ENCODE measurements at places on chromosomes 3 and 15. TPM values are rescaled to one million over a fixed set of nuclear protein-coding genes. Genes with fewer than 3 reads are reported as not detected.

- no peak for DNase-seq
Measured at GRCh38 chr3:167008791-167009190, 371.3 kb downstream of the ZBBX start.

The LRRIQ4 gene
- polyA plus RNA-seq = not detected

The GOLGA6L6 gene
- not detected for polyA plus RNA-seq

DNA sequence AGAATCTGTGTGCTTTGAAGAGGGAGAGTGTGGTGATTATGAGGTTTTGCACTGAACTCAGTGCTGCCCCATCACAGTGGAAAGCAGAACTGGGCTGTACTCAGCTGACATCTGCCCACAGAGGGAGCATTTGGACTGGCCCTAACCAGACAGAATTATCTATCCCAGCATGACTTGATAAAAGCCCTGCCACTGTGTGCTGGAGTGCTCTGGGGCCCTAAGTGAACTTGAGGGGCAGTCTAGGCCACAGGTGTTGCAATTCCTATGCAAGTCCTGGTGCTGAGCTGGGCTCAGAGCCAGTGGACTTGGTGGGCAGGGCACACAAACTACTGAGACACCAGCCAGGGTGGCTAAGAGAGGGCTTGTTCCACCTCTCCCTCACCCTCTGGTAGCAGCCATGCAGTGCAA, 269.2 kb upstream of the CTNNB1 start:
- no peak for DNase-seq

The XRN1 gene
- polyA plus RNA-seq = 59.5 TPM

DNA sequence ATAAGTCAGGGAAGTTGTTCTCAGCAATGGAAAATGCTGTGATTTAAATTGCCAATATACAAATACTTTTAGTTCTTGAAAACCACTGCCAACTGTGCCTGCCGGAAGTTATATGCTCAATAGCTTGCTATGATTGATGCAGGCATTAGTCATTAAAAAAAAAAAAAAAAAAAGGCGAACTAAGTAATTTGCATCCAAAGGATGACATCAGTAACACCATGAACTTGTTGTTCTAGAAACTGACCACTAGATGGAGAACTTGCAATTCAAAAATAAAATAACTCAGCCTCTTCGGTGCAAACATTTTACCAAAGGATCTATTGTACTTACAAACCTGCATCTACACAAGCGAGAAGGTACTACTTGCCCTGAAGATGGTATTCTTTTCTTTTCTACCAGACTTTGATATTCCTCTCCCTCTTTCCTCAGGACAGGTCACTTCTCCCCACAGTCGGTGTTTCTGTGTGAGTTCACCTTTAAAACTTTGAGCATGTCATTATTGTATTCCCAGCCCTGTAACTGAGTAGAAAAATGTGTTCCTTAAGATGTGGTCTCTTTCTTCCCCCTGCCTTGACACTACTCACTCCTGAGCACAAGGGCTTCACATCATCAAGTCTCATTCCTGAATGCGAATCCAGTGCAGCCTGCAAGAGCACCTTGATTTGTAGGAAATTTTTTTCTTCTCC, 115.0 kb upstream of the VEPH1 start:
- DNase-seq = peak; percentile 30

- DNase-seq = peak; percentile 39
Measured at GRCh38 chr3:27483117-27484014, 818 bp downstream of the SLC4A7 start.

The CDCP1 gene
- polyA plus RNA-seq = 3.3 TPM

- DNase-seq = no peak
Measured at GRCh38 chr3:11144996-11145395, 9.3 kb upstream of the HRH1 start.

The GOLGA8R gene
- 1.8 TPM for polyA plus RNA-seq

- DNase-seq = no peak
Measured at GRCh38 chr3:3919316-3919715, 120.1 kb downstream of the LRRN1 start.

DNA sequence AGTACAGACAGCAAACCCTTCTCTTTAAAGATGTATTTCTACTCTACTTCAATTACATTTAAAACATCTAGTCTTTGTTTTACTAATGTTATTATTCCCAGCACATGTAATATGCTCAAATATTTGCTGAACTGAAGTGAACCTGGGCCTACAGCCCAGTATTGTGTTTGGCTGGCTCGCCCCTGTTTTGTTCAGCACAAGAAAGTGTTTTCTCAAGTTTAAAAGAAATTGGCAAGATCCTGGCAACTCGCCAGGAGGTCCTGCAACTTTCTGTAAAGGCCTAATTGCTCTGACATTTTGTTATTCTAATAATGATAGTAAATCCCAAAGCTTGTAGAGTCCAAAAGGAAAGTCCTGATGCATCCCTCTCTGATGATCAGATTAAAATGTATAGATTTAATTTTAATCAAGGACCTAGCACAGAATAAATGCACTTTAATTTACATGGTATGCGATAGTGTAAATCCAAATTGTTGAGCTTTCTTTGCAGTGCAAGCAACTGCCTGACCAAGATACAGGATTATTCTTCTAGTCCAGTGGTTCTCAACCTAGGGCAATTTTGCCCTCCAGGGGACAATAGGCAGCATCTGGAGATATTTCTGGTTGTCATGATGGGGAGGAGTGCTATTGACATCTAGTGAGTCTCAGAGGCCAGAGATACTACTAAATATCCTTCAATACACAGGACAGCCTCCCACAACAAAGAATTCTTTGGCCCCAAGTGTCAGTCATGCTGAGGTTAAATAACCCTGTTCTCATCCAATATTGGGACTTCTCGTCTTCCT, 35.7 kb upstream of the TMOD3 start:
- no peak for DNase-seq

The GOLGA6L10 gene
- 0.21 TPM for polyA plus RNA-seq

DNA sequence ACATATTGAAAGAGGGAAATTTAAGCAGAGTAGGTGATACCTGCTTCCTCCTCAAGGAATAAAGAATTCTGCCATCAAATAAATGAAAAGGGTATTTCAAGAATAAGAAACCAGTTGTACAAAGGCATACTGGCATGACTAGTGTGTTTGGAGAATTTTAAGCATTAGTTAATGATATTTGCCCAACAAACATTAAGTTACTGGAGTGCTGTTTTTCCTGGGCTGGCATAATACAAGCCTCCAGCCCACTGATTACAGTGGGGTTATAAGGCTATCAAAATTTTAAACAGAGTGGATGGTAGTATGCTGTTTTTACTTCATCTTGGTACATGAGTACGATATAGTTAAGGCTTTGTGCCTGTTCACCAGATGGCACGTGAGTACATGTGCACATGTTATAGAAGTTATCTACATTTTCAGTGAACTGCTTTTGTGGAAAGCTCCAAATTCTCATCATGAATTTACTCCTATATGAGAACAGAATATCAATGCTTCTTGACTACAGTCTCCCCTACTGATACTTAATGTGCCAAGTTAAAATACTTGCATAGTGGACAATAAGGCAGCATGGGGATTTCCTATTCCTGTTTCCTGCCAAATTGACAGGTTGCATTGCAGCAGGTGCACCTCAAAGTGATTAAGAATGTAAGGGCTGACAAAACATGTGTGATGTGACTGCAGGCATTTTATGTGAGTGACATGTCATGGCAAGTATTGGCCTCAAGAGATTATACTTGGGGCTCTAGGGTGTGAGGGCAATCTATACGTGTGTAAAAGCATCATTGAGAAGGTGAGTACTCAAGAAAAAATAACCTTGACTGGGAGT, 14.9 kb downstream of the NAALADL2 start:
- no peak for DNase-seq

The MCF2L2 gene
- not detected for polyA plus RNA-seq

DNA sequence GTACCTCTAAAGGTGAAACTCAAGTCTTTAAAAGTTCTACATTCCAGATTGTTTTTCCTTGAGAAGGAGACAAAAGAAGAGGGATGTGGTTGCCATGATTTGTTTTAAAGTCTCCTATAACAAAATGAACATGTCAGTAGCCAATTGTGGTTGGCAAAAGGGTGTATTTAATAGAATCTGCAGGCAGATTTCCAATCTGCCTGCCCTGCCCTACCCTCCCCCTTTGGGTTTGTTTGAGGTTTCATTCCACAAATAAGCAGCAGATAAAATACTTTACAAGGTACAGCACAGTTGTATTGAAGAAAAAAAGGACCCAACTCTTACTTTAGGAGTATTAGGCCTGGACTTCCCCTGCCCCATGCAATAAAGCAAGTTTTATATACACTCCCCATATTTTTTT, 59.5 kb downstream of the MLH1 start:
- no peak for DNase-seq

The ZNF717 gene
- polyA plus RNA-seq = 8.2 TPM

DNA sequence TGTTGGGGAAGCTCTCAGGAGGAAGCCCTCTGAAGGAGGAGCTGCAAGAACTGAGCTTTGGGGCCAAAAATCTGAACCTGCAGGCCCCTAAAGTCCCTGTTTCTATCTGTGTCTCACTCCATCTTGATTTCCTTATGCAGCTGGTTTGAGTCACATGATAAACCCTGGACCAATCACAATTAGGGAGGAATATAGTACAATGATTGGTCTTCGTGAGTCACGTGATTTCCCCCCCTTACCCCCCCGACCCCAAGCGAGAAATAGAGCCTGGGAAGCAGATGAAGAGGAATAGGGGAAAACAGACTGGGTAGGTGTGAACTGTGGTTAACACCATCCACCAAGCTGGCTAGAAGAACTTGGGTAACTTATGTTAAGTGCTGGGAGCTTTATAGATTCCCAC, 12.9 kb downstream of the CRABP1 start:
- peak; percentile 14 for DNase-seq

The DUOXA2 gene
- not detected for polyA plus RNA-seq

The ST3GAL6 gene
- polyA plus RNA-seq = not detected

DNA sequence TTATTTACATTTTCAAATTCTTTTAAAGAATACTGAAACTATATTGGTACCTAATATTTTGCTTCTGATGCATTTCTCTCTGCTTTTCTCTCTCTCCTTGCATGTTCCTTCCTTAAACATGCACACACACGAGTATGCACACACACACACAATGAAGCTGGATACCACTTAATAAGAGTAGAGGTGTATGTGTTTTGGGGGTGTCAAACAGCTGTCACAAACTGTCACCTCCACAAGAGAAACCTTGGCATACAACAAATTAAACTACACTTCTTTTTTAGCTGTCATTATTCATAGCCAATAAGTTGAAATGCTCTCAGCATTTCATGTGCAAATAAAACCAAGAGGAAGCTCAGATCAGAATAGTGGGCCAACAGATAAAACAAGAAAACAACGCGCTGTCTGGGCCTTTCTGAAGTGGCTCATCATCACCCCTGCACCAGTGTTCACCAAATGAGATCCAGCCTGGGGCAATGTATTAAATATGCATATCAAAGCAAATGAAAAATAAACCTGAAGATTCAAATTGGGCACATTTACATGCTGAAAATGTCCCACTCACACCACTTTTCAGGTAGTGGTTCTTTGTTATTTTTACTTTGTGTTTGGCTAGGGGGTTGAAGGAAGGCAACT, 9.7 kb downstream of the MEIS2 start:
- no peak for DNase-seq

The ARGFX gene
- not detected for polyA plus RNA-seq

GRCh38 chr3:50512131-50512530, 8.7 kb upstream of the CACNA2D2 start:
- no peak for DNase-seq

DNA sequence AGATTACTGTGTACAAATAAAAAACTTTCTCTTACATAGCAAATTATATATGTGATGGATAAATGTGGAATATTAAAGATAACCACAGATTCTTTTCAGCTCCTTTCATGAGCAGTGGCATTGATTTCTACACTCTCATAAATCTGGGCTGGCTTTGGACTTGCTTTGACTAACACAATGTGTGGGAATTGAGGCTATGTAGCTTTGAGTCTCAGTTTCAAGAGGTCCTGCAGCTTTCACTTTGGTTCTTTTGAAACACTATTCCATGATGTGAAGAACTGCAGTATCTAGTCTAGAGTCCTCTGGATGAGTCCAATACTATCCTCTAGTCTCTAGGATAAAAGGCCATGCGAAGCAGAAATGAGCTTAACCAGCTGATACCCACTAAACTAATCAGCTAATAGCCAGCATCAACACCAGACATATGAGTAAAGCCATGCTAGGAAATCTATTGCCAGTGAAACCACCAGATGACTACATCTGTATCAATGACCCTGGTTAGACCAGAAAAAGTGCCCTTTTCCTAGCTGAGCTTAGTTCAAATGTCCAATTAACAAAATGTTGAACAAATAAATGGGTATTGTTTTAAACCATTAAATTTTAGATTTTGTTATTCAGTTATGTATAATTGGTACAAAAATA, 274.9 kb upstream of the ZPLD1 start:
- DNase-seq = no peak

- no peak for DNase-seq
Measured at GRCh38 chr3:143443851-143444331, 324.3 kb downstream of the CHST2 start.

GRCh38 chr3:5796541-5796940, 609.0 kb downstream of the EDEM1 start:
- no peak for DNase-seq

The CYP8B1 gene
- not detected for polyA plus RNA-seq

The GOLGA8J gene
- 0.17 TPM for polyA plus RNA-seq

The RASGRP1 gene
- polyA plus RNA-seq = 63.9 TPM

DNA sequence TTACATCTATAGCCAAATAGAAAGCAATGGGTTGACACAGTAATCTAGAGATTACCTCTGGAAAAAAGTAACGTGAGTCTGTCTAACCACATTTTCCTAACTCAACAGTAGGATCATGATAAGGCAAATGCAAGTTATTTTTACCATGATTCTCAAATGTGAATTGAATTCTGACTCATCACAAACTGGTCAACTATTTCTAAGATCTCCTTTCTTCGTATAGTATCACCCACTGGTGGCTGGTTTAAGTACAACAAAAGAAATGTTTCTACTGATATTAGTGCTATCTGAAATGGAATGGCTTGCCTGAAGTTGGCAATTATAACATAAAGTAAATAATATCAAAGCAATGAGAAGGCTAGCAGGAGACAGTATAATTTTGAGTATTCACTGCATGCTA, 102.2 kb downstream of the ABI3BP start:
- DNase-seq = no peak

GRCh38 chr15:80550219-80550907, 144.7 kb upstream of the ABHD17C start:
- DNase-seq = no peak

DNA sequence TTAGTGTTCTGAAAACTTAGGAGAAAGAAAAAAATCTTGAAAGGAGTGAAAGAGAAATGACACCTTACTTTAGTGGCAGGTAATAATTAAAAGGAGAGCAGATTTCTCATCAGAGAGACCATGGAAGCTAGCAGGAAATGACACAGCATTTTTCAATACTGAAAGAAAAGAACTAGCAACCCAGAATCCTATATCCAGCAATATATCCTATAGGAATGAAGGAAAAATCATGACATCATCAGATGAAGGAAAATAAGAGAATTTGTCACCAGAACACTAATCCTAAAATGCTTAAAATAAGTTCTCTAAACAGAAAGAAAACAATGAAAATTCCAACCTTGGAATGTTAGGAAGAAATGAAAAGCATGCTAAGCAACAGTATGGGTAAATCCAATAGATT, 39.8 kb upstream of the MDFIC2 start:
- no peak for DNase-seq

The PLSCR2 gene
- not detected for polyA plus RNA-seq

- no peak for DNase-seq
Measured at GRCh38 chr15:66462627-66463026, 34.9 kb downstream of the SNAPC5 start.

GRCh38 chr15:51168700-51169099, 74.0 kb upstream of the TNFAIP8L3 start:
- no peak for DNase-seq
